ENCODE measurements at places on chromosomes 7 and 10.

DNA sequence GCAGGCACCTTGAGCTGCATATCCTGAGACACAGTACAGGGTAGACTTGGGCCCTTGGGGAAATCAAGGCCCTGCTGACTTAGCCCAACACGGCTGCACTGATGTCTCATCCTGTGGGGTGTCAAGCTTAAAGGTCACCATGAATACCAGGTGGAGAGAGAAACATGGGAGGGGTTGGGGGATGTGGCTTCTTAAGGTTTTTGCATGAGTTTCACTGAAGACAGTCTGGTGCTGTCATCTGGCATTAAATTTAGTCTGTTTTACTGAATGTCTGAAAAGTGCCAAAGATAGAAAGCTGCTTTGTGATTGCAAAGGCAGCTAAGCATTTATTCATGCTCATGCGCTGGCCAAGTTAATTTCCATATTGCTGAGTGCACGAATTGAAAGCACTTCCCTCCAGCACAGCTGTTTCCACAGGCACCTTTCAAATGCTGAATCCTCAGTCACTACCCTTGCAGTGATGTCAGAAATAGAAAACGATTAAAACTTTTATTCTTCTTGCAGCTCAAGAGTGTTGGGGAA lies 102.1 kb downstream of the OSBPL3 start:
- no peak for DNase-seq

GRCh38 chr7:94252971-94253370 lies 141.7 kb upstream of the COL1A2 start:
- no peak for DNase-seq

GRCh38 chr10:110345286-110345685 lies 40.6 kb upstream of the SMNDC1 start:
- no peak for DNase-seq

DNA sequence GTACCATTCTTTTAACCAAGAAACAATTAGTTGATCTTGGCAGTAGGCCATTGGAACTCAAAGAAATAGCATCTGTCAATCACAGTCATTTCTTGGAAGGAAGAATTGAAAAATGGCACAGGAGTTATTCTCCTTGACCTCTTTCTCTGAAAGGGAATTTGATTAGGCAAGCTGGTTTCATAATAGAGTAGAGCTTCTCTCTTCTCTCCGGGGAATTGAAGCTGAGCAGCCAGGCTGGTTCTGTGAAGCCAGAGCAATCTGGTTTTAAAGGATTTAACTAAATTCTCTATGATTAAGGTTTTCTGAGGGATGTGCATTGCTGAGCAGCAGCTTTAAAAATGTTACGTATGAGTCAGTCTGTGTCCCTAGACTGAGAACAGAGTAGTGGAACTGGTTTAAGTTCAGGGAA lies 70.2 kb downstream of the AHCYL2 start:
- no peak for DNase-seq

GRCh38 chr10:97781618-97782331 lies 10.0 kb upstream of the SFRP5 start:
- DNase-seq, result no peak

DNA sequence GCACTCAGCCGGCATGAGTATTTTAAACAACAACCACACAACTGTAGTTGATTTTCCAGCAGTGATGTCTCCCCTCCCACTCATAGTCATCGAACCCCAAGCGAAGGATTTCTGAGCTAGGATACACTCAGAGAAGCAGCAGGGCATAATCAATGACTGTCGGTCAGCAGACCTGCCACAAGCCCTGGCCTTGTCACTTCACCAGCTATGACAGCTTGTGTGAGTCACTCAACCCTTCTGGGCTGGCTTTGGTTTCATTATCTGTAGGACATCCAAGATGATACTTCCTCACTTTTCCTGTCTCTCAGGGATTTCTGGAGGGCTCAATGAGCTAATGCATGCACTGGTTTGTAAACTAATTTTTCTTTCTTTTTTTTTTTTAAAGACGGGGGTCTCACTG lies 22.0 kb upstream of the UBE3C start:
- DNase-seq, result no peak

DNA sequence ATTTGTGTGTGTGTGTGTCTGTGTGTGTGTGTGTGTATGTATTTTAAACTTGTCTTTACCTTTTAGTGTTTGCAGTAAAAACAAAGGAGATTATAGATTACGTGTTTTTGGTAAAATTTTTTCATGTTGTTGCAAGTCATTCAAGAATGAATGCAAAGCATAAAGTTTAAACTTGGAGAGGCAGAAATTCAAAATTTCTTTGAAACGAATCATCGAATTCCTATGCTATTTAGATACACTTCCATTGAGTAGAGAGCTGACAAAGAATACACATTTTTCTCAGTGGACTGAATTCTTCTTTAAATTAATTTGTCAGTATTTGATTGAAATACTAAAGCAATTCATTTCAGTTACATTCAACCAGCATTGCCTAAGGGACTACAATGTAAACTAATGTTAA lies 66.0 kb upstream of the HDAC9 start:
- no peak for DNase-seq

DNA sequence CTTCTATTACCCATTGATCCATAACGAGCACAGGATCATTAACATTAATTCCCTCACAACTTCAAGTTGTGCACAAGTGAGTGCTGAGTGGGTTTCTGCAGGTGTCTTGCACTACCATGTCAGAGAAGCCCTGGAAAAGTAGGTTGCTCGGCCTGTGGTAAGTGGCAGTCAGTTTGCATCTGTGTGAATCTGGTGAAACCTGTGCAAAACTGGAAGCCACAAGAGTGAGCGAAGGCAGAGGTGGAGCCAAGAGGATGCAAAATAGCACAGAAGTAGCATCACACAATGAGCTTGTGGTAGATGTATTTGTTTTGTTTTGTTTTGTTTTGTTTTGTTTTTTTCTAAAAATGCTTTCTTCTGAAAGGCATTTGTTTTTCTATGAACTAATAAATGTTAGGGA lies 181.5 kb downstream of the THSD7A start:
- DNase-seq, result no peak

- DNase-seq, result no peak
These were observed 70.7 kb downstream of the HDAC9 start for GRCh38 chr7:18566205-18566604.

DNA sequence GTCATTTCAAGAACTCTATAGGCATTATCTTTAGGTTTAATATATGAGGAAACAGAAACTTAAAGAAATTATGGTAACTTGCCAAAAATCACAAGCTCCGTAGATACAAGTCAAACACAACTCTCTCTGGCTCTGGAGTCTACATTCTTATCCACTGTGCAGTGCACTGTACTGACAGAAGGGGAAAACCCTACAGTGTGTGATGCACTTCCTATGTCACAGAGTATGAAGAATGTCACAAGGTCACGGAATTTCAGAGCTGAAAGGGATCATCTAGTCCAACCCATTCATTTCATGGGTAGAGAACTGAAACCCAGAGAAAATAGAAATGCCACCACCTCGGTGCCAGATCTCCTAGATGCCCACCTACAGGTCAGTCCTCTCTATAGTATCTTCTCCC lies 86.1 kb downstream of the LRRTM3 start:
- DNase-seq, result no peak

DNA sequence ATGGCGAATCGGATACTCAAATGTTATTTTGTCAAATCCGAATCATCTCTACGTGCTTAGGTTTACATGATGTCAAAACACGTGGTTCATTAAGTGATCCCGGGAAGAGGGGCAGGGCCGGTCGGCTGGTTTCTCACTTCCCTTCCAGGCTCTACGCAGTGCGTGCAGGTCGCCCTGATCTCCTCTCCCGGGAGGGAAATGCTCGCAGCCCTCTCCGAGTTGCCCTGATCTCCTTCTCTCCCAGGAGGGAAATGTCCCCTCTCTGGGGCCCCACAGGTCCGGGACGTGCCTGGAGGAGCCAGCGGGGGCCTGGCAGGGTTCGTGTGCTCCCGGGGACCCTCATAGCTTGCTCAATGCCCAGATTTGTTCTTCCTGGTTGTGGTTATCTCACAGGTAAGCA lies 202.7 kb downstream of the DNAJB6 start:
- no peak for DNase-seq

- DNase-seq, result no peak
These were observed 308.8 kb upstream of the PHYHIPL start for GRCh38 chr10:58867683-58868082.

DNA sequence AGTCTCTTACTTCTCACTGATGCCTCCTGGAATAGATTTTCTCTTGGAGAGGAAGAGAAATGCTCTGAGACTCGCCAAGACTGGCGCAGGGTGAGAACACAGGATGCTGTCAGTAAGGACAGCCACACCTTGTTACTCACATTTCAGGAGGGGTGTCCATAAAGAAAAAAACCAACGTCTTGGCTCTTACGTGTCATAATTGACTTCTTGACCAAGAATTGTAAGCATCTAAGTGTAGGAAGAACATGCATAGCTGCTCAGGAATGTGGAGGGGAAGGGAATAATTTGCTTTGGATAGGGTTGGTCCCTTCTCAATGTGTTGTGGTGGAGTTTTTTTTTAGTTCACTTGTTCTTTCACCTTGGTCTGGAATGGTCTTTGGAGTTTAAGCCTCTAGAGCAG lies 43.8 kb upstream of the ZNF438 start:
- no peak for DNase-seq

DNA sequence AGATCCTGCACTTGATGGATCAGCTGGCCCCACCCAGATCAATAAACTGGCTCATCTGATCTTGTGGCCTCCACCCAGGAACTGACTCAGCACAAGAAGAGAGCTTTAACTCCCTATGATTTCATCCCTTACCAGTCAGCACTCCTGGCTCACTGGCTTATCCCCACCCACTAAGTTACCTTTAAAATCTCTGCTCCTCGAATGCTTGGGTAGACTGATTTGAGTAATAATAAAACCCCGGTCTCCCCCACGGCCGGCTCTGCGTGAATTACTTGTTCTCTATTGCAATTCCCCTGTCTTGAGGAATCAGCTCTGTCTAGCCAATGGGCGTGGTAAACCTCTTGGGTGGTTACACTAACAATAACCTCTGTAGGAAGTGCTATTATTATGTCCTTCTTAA lies 83.7 kb downstream of the MBL2 start:
- no peak for DNase-seq
